Stimulated activated CD4-positive, alpha-beta T cell treated with anti-CD3 and anti-CD28 coated beads, Interleukin-15, amount 100 ng/mL, for 1 hour (primary cell): ENCODE measurements at places on chromosomes 7 and 10.

DNA sequence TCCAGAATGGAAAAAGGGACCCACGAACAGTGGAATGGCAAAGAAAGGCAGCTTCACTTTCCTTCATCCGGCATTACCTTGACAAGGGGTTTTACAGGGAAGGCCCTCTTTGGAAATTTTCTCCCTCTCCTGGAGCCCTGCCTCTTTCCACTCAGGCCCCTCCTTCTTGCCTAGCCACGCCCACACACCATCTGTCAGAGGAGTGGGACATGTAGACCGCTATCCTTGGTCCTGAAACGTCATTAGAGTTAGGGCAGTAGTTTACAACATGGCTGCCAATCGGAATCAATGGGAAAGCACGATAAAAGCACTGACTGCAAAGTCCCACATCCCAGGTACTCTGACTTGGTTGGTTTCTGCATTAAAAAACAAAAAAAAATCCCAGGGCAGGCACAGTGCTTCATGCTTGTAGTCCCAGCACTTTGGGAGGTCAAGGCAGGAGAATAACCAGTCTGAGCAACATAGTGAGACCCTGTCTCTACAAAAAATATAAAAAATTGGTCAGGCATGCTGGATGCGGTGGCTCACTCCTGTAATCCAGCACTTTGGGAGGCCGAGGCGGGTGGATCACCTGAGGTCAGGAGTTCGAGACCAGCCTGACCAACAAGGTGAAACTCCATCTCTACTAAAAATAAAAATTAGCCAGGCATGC is 96.4 kb downstream of the MARCHF5 start:
- no peak for DNase-seq

DNA sequence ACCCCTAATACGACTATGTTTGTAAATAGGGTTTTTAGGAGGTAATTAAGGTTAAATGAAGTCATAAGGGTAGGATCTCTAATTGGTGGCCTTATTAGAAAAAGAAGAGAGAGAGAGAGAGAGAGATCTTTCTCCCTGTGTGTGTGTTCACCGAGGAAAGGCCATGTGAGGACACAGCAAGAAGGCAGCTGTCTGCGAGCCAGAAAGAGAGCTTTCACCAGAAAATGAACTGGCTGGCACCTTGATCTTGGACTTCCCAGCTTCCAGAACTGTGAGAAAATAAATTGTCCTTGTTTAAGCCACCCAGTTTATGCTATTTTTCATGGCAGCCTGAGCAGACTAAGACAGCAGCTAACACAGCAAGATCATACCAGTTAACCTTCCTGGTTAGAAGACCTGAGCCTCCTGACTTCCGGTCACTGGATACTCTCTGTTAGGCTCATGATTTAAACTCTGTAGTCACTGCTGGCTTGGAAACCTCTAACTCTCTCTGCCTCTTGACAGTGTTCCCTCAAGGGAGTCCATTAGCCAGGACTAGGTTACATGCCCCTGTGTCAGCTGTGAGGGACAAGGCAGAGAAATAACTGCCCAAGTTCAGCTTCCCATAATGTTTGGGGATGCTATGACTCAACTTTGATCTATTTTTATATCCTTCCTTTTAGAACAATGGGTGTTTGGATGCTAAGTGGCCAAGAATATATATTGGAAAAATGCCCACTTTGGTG is 102.3 kb downstream of the DYNC1I1 start:
- no peak for DNase-seq

- DNase-seq = no peak
Observed at GRCh38 chr7:149770728-149771636, 2.4 kb downstream of the ZNF467 start.

DNA sequence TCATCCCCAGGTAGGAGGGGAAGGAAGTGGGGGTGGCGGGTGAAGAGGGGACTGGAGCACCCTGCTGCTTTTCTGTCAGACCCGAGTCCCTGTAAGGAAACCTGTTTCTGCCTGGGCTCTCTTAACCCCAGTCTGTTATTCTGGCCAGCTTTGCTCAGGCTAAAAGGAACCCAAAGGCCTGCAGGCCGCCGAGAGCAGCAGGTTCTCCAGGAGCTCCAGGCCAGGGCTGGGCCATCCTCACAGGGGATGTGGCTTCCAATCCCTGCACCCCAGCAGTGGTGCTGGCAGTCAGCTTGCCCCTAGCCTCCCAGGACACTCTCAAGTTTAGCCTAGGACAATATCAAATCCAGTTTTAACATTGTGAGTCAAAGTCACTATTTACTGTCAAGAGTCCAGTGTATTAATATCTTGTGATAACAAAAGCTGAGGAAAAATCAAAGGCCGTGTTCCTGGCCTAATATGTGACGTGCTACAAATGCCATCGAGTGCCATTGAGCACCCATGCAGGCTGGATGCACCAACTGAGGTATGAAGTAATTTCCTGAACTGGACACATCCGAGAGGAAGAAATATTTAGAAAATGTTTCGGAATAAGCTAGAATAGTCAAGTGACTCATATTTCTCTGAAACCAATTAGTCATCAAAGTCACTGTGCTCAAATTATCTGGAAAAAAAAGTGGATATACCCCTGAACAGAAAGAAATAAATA is 7.0 kb downstream of the PKD1L1 start:
- DNase-seq = no peak

GRCh38 chr10:123555616-123556015 is 110.5 kb upstream of the GPR26 start:
- DNase-seq = no peak
